Prostate gland (tissue), 2 donors: ENCODE measurements at places on chromosomes 2 and 18. TPM values are rescaled to one million over a fixed set of nuclear protein-coding genes. Genes with fewer than 3 reads are reported as not detected.

OSBPL6 gene
- total RNA-seq = 10.8 TPM

NT5C1B gene
- not detected for total RNA-seq

GRCh38 chr2:99470957-99471356 is 18.9 kb downstream of the REV1 start:
- no peak for DNase-seq

GALNT14 gene
- 15.5 TPM for total RNA-seq

- no peak for DNase-seq
Measured at GRCh38 chr2:170341684-170342623, 164.0 kb downstream of the MYO3B start.

GYPC gene
- 32.9 TPM for total RNA-seq

CXCR4 gene
- total RNA-seq = 27.2 TPM

GRCh38 chr2:84778911-84779690 is 101.8 kb downstream of the TRABD2A start:
- DNase-seq = no peak

RAB17 gene
- total RNA-seq = 12.6 TPM

GRCh38 chr2:177044671-177045070 is 167.9 kb upstream of the HNRNPA3 start:
- no peak for DNase-seq

DNA sequence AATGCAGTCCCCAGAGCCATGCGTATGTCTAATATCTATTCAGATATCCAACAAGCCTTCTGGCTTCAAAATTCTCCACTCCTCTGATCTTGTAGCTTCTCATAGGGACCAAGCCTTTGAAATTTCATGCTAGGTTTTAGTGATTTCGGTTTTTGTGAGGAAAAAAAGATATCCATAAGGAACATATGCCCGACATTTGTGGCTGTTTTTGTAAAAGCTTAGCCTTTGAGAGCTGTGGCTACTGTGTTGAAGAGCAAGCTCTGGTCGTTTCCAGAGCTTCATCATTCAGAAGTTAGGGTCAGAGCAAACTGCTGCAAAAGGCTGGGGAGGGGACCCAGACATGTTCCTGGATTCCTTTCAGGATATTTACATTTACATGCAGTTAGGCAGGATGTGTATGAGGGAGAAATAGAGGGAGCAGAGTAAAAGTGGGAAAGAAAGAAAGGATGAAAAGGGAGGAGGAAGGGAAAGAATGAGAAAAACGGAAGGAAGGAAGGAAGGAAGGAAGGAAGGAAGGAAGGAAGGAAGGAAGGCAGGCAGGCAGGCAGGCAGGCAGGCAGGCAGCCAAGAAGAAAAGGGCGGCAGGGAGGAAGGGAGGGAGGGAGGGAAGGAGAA is 70.2 kb downstream of the NCKAP5 start:
- no peak for DNase-seq

GRCh38 chr2:18117592-18117991 is 239.1 kb downstream of the KCNS3 start:
- DNase-seq = no peak

DNA sequence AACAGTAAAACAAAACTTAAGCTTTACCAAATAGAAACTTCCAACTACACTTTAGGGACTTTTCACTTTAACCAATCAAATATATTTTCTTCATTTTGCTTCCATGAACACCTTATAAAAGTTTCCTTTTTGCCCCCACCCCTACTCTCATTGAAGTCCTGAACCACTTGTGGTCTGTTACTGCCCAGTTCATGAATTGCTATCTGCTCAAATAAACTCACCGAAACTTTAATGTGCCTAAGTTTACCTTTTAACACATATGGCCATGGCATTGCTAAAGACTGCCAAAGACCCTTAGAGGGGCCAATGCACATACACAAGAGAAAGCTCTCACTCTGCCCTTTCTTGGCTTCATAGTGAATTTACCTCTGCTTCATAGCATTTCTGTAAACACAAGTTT is 195.3 kb downstream of the RND3 start:
- DNase-seq = no peak

REG1B gene
- total RNA-seq = not detected

- DNase-seq = no peak
Measured at GRCh38 chr2:186726938-186727337, 33.1 kb downstream of the FAM171B start.

DNA sequence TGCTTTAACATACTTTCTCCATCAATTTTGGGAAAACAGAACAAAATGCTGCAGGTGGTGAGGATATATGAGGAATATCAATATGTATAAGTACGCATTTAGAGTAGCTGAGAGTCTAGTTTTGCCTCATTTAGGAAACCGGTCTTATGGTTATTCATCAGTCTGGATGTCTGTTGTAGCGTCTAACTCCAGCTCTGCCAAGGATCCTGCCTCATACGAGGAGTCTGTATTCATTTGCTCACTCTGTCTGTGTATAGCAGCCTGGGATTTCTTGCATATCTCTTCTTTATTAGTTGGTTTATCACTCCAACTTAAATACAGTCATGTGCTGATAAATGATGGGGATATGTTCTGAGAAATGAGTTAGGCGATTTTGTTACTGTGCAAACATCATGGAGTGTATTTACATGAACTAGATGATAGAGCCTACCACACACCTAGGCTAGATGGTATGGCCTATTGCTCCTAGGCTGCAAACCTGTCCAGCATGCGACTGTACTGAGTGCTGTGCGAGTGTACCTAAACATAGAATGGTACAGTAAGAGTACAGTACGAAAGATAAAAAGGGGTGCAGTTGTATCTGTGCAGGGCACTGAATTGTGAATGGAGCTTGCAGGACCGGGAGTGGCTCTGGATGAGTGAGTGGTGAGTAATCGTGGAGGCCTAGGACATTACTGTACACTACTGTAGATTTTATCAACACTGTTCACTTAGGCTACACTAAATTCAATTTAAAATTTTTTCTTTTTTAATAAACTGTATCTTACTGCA is 148.1 kb downstream of the ZNF407 start:
- DNase-seq = no peak

DNA sequence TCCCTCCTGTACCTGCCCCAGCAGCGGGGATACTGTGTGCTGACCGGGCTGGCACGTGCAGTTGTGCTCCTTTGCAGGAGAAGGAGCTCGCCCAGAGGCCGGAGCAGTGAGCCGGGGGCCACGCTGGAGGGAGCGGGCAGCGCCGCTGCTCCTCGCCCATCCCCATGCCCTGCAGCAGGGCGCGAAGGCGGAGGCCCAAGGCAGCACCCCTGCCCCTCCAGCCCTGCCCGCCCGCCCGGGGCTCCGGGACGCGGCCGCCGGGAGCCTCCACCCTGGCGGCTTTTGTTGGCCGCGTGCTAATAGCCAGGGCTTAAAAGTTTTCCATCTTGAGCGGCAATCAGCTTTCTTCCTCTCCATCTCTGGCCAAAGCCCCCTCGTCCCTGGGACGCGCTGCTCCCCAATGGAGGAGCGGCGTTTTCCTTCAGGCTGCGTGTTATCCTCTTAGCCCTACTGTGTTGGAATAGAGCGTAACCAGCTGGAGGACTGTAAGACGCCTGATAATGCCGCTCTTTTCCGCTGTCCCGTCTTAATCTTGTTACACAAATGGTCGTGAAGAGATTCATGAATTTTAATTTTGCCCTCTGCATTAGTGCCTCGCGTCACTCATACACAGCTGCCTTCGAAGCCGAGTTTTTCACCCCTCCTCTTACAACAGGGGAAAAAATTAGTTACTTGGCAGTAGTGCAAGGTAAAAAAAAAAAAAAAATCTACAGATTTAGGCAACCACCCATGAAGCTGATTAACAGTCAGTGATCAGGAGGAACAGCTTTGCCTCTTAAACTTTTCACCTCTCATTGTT is 172.9 kb upstream of the SIX3 start:
- DNase-seq = no peak

VIL1 gene
- not detected for total RNA-seq

- DNase-seq = no peak
Measured at GRCh38 chr18:57555134-57555533, 31.4 kb downstream of the FECH start.

DNA sequence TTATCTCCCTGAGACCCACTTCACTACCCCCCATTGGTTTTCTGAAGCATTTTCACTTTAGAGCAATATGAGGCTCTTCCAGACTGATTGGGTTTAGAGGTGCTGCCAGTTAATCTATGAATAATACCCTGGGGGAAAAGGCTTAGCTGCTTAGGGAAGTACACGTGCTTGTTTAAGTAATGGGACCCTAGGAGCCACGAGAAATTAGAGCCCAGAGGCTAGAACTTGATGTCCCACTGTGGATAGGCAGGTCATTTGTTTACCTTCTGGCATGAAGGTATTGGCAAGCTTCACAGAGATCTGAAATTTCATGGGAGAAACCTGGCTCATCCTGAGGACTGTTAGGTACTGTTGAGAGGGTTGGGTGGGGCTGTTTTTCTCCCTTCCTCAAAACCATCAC is 59.7 kb downstream of the CLIP4 start:
- no peak for DNase-seq

- no peak for DNase-seq
Measured at GRCh38 chr2:187644486-187644885, 90.3 kb upstream of the TFPI start.

PROM2 gene
- 80.1 TPM for total RNA-seq
